Activated T-cell treated with anti-CD3 and anti-CD28 coated beads for 48 hours (primary cell): ENCODE measurements at places on chromosomes 3 and 15.

DNA sequence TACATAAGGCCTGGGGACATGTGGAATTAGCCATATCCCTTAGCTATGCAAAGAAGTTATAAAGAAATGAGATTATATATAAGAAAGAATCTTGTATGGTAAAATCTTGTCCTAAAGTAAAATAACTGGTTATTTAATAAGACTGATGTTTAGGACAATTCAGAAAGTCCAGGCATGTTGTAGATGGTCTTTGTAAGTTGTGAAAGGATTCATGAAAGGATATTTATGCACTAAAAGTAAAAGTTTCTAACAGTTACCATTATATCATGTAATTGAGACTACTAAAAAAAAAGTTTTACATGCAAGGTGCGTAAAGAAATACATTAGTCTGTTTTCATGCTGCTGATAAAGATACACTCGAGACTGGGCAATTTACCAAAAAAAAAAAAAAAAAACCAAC, 146.3 kb downstream of the FMN1 start:
- no peak for DNase-seq

- DNase-seq, result no peak
Measured at GRCh38 chr15:79401301-79401700, 30.8 kb upstream of the MINAR1 start.

GRCh38 chr3:196272826-196273225, 14.7 kb downstream of the PCYT1A start:
- DNase-seq, result no peak

- no peak for DNase-seq
Measured at GRCh38 chr3:36973139-36973538, 19.8 kb downstream of the EPM2AIP1 start.

DNA sequence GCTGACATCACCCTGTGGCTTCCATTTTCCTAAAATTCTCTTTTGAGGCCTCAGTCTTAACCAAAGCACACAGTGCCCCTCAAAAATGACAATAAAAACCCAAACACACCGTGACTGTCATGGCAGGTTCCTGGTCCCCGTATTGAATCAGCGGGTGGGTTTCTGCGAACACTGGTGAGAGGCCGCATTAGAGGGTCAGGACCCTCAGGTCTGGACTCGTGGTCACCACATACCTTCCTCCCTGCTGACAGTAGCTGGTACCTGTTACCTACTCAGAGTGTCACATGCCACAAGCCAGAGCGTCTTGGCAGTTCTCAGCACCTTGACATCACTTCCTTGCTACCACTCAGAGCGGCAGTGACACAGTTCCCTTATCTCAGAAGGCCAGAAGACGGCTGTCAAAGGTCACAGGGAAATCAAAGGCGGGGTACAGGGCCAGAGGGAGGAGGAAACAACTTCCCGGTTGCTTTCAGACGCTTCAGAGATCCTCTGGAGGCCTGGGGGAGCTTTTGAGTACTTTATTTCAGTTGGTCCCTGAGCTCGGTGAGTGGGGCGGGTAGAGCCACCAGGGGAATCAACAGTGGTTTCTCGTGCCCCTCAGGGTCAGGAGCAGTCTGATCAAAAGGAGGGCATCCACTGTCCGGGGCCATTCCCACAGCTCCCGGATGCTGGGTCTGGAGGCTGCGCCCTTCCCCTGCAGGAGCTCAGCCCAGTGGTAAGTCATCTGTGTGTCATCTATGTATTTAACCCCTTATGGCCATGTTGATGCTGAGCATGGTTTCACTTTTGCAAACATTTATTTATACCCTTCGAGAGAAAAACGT, at the start of the genes CCR5AS and CCRL2:
Gene CCR5AS, minus strand, starts transcription at position 279 of the 824 bp plus-strand sequence.
Gene CCRL2, plus strand, starts transcription at position 472 of the 824 bp plus-strand sequence. CDS start 821 bp downstream, outside the sequence.
- DNase-seq, result peak; percentile 31
